ENCODE measurements at places on chromosomes 11 and 22. TPM values are rescaled to one million over a fixed set of nuclear protein-coding genes. Genes with fewer than 3 reads are reported as not detected.

CTTN gene
- 247 TPM for total RNA-seq

PPM1F gene
- 85.9 TPM for total RNA-seq

RAB39A gene
- total RNA-seq = 17.2 TPM

KCNK4 gene
- total RNA-seq = not detected

DNAJB7 gene
- not detected for total RNA-seq

PPARA gene
- total RNA-seq = 2.0 TPM

OR51I1 gene
- total RNA-seq = not detected

DNA sequence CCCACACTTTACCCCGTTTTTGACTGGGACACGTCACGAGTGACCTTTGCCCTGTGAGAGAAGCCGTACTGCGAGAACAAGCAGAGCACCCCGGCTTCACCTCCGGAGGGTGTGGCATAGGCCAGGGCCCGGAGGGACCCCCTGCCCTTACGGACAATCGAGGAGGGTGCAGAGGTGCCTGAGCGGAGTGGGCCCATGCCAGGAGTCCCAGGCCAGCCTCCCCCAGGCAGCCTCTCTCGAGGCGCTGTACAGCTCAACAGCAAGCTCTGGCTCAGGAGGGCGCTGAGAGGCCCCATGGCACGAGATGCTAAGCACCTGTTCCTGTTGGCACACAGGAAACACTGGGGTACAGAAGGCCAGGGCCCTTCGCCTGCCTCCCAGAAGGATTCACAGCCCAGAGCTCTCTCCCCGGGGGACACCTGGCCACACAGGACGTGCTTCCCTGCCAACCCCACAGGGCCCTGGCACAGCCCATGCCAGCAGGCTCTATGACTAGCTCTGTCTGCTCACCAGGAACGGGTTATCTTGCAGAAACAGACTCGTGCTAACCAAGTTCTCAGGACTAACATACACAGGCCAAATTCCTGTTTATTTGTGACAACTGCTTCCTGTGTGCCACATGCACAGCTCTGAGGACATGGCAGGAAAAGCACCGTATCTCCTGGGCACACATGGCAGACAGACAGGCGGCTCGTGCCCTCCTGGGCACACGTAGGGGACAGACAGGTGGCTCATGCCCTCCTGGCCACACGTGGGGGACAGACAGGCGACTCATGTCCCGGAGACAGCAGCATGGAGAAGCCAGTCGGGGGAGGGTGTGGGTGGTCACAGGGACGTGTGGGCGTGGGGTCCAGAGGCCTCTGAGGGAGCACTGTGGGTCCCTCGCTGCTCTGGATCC, 11.6 kb downstream of the TOLLIP start:
- H3K4me1 ChIP-seq = no peaks in the 10 kb centered on the region
- no peaks in the 10 kb centered on the region for H3K27me3 ChIP-seq
- H3K4me3 ChIP-seq = no peak overlapping the region
- H3K27ac ChIP-seq = no peak overlapping the region

- H3K4me3 ChIP-seq = no peak overlapping the region
- no peaks in the 10 kb centered on the region for H3K36me3 ChIP-seq
- no peak for DNase-seq
- no peak overlapping the region for H3K27ac ChIP-seq
- H3K27me3 ChIP-seq = peaks cover 28% of the 10 kb centered on the region
- no peaks in the 10 kb centered on the region for H3K4me1 ChIP-seq
Measured at GRCh38 chr11:48207881-48208280, 8.7 kb upstream of the OR4B1 start.

DNA sequence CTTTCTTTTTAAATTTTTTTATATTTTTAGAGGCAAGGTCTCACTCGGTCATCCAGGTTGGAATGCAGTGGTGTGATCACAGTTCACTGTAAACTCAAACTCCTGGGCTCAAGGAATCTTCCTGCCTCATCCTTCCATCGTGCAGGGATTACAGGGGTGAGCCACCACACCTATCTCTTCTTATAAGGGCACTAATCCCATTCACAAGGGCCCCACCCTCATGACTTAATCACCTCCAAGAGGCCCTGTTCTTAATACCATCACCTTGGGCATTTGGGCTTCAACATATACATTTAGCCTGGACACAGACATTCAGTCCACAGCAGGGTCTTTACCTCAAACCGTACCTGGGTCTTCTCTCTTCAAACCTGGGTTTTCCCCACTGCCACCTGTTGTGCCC, 4.5 kb upstream of the GTSE1 start:
- no peak overlapping the region for H3K4me3 ChIP-seq
- DNase-seq = no peak
- no peak overlapping the region for H3K27ac ChIP-seq
- H3K36me3 ChIP-seq = no peaks in the 10 kb centered on the region
- no peaks in the 10 kb centered on the region for H3K27me3 ChIP-seq

GRCh38 chr22:45645150-45645525, 26.5 kb upstream of the ATXN10 start:
- DNase-seq = no peak
- H3K27me3 ChIP-seq = no peaks in the 10 kb centered on the region
- peak overlapping the region; percentile 41 for H3K4me3 ChIP-seq

GRCh38 chr11:32847511-32847910, 17.8 kb downstream of the PRRG4 start:
- no peaks in the 10 kb centered on the region for H3K27me3 ChIP-seq
- H3K27ac ChIP-seq = no peak overlapping the region
- H3K36me3 ChIP-seq = no peaks in the 10 kb centered on the region

Data from A673 (cell line).